Stimulated activated CD8-positive, alpha-beta memory T cell treated with anti-CD3 and anti-CD28 coated beads, Interleukin-4, amount 100 ng/mL, for 4 hours (primary cell): ENCODE measurements at places on chromosomes 7 and 10.

DNA sequence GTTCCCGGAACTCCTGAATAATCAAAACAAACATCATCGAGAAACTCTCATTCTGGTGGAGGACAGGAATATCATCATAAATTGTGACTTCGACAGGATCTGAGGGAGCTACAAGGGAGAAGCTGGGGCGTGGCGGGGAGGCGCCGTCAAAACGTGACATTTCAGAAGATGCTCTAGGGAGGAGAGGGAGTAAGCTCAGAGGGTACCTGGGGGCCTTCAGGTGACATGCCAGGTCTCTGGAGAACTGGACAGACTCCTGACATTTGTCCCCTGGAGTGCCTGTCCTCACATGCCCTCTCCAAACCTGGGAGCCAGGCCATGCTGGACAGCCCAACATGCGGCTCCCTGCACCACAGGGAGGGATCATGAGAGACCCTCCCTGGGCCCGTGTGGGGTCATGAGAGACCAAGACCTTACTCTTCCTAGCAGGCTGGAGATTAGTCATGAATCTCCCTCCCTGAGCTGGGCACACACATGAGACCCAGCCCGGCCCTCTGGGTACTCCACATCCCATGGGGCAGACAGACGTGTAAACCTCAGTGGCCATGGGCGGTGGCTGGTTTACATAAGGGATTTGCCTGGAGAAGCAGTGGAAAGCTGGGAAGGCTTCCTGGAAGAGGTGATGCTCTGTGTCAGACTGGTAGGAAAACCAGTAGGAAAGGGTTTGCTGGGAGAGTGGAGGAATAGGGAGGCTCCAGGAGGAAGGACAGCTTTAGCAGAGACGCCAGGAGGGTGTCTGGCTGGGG is 81.0 kb downstream of the MYL10 start:
- DNase-seq: no peak

DNA sequence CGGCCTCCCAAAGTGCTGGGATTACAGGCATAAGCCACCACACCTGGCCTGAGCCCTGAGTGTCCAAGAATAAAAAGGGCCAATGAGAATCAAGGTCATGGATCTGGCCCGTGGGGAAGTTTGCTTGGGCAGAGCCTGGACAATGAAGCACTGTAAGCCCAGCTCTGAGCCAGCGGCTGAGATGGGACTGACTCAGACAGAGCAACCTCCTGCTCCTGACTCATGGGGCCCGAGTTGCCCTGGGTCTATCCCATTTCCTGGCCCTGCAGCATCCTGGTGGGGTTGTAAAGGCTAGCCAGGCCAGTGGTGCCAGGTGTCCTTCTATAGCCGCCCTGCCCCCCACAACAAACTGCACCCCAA is 5.2 kb upstream of the MYH16 start:
- no peak for DNase-seq

DNA sequence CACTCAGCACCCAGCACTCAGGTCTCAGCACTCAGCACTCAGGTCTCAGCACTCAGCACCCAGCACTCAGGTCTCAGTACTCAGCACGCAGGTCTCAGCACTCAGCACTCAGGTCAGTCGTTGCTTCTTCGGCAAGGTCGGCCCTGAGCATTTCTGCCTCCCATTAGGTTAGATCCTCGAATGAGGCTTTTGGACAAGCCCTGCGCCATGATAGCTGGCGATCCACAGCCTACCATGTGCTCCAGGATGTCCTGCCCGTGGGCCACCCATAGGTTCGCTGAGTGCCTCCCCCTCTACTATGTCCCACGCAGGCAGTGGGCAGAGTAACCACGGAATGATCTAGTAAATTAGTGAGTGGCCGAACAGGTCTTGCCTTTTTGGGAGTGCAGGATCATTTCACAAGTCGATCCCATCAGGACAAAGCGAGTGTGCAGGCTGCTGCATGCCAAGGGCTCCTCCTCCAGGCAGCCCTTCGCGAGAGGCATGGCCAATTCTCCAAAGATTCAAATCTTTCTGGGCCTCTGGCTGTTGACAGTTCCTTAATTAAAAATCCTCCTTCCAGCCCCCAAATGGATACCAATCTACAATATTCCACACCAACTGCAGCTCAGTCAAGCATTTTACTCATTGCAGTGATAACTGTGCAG is 206.3 kb downstream of the ADARB2 start:
- no peak for DNase-seq

GRCh38 chr7:157503229-157503628 is 166.4 kb downstream of the DNAJB6 start:
- DNase-seq: no peak

- DNase-seq: no peak
Measured at GRCh38 chr10:11521860-11522259, 89.6 kb downstream of the USP6NL start.

- DNase-seq: no peak
Measured at GRCh38 chr7:109322833-109323232, 753.2 kb downstream of the DNAJB9 start.

DNA sequence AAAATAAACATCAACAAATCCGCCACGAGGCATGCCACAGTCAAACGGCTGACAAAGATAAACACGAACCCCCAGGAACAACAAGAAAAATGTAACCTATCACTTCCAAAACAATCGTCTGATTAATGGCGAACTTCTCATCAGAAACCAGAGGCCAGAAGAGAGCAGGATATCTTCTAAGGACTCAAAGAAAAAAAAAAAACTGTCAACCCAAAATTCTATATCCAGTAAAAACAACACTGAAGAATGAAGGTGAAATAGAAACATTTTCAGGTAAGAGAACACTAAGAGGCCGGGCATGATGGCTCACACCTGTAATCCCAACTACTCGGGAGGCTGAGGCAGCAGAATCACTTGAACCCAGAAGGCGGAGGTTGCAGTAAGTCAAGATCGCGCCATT is 54.3 kb downstream of the SLC29A4 start:
- DNase-seq: no peak

GRCh38 chr10:73840056-73840402 is 28.6 kb upstream of the NDST2 start:
- no peak for DNase-seq

DNA sequence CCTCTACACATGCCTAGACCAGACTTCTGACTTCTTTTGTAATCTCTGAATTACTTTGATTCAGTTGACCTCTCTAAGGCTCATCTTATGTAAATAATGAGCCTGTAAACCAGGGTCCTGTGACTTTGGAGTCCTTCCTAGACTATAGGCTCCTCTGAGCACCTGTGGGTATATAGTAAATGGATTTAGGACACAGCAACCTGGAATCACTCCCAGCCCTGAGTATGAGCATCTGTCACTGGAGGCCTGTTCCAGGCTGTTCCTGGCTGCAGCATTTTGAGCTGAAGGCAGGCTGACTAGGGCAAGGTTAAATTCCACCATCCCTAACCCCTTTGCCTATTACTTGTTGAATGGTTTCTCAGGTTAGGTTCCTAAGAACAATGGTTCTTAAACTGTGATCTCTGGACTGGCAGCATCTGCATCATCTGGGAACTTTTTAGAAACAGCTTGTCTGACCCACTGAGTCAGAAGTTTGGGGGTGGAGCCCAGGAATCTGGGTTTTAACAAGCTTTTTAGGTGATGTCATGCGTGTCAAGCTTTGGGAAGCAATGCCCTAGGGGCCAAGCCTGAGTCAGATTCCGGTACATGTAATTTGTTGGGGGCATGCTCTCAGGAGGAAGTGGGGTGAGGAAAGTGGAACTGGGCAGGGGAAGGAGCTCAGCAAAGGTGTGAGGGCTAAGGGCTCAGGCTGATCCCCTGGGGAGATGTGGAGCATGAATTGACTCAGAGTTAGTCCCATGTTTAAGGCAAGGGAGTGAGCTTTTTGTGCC is 28.2 kb downstream of the MINDY4 start:
- no peak for DNase-seq

- DNase-seq: no peak
Measured at GRCh38 chr10:23399701-23400144, 39.2 kb upstream of the OTUD1 start.

DNA sequence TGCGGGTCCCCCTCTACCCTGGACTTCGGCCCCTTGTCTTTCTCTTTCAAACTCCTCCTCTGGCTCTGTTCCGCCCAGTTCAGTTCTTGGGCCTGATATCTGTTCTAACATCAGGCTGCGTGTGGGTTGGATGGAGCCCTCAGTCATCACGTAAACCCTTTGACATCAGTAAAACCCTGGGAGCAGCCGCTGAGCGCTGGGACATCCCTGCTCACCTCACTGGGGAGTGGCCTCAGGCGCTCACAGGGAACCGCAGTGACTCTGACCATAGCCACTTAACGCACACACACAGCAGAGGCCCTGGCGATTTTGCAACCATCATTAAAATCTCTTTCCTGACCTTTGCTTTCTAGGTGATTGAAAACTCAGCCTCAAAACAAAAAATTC is 113.3 kb downstream of the CYTH3 start:
- no peak for DNase-seq

GRCh38 chr7:22051886-22052673 is 106.4 kb upstream of the CDCA7L start:
- no peak for DNase-seq

GRCh38 chr7:105718511-105718925 is 137.2 kb upstream of the EFCAB10 start:
- DNase-seq: no peak

DNA sequence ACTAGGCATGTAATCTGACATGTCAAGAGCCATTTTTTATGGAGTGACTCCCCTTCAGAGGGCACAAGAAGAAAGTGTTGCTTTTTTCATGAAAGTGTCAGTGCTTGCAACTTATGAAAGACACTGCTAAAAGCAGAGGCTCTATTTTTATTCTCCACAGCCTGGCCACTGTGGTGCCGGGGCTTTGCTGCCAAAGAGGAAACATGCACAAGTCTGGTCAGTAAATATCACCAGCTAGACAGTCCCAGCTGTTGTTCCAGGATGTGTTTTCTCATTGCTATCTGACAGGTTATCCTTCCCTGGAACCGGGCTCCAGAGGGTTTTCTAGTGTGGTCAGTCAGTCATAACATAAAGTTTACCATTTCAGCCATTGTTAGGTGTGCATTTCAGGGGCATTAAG is 180.7 kb upstream of the PITRM1 start:
- DNase-seq: no peak

- DNase-seq: no peak
Measured at GRCh38 chr10:6242089-6242488, 39.4 kb downstream of the PFKFB3 start.

DNA sequence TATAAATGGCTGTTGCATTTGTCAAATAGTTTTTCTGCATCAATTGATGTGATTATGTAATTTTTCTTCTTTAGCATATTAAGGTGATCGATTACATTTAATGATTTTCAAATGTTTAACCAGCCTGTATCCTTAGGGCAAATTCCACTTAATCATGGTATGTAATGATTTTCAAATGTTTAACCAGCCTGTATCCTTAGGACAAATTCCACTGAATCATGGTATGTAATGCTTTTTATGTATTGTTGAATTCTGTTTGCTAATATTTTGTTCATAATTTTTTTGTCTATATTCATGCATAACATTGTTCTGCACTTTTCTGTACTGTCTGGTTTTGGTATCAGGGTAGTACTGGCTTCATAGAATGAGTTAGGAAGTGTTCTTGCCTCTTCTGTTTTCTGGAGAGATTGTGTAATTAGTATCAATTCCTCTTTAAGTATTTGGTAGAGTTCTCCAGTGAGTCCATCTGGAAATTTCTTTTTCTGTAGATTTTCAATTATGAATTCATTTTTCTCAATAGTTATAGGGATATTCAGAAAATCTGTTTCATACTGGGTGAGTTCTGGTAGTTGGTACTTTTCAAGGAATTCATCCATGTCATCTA is 393.2 kb upstream of the FOXK1 start:
- DNase-seq: no peak

DNA sequence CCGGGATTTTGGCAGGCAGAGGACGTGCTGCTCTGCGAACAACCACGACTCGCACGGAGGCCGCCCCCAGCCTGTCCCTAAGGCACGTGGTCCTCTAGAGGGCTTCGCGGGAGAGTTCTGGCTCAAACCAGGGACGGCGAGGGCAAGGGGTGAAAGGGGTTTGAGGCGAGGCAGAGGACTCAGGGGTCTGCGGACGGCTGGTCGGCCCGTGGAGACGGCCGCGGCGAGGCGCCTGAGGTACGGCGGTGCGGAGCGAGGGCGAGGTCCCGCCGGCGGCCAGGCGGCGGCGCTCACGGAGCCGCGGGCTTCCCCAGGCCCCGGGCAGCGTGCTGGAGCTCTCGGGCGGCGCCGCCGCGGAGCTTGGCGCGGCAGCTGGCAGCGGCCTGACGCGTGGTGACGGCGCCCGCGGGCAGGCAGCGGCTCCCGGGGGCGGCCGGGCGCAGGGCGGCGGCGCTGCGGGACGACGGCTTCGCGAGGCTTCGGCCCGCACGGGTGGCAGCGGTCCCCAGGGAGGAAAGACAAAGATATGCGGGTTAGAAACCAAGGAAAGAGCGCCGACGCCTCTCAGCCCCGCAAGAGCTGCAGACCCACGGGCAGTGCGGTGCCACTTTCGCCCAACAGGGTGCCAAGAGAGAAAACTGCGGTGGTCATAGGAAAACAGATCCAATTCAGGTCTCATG is 44.8 kb downstream of the ZNF800 start:
- DNase-seq: peak; percentile 54

GRCh38 chr7:124171068-124171467 is 138.2 kb upstream of the TMEM229A start:
- DNase-seq: no peak

DNA sequence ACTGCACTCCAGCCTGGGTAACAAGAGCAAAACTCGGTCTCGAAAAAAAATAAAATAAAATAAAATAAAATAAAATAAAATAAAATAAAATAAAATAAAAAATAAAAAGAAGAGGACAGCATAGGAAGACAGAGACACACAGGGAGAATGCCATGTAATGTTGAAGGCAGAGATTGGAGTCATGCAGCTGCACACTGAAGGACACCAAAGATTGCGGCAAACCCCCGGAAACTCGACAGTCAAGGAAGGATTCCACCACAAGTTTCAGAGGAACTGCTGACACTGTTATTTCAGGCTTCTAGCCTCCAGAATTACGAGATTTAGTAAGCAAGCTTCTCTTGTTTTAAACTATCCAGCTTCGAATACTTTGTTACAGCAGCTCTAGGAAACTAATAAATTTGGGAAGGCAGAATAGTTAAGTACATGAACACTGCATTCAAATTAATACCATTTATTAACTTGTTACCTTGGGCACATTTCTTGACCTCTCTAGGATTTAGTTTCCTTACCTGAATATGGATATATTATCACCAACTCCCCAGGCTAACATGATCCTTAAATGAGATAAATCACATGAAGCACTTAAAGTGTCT is 9.5 kb downstream of the CPED1 start:
- DNase-seq: no peak
